ENCODE measurements at places on chromosomes 12 and 14. TPM values are rescaled to one million over a fixed set of nuclear protein-coding genes. Genes with fewer than 3 reads are reported as not detected.

The SLCO1C1 gene
- not detected for polyA plus RNA-seq

The SRRM4 gene
- polyA plus RNA-seq = not detected

The CCDC198 gene
- polyA plus RNA-seq = 0.95 TPM

The NKX2-1 gene
- not detected for polyA plus RNA-seq

The PMCH gene
- polyA plus RNA-seq = not detected

The PLA2G1B gene
- polyA plus RNA-seq = 0.59 TPM

The TMEM253 gene
- polyA plus RNA-seq = 0.45 TPM

The IL25 gene
- not detected for polyA plus RNA-seq

The CD27 gene
- polyA plus RNA-seq = 0.18 TPM

The KRT8 gene
- polyA plus RNA-seq = 491 TPM

The CPSF2 gene
- polyA plus RNA-seq = 14.3 TPM

DNA sequence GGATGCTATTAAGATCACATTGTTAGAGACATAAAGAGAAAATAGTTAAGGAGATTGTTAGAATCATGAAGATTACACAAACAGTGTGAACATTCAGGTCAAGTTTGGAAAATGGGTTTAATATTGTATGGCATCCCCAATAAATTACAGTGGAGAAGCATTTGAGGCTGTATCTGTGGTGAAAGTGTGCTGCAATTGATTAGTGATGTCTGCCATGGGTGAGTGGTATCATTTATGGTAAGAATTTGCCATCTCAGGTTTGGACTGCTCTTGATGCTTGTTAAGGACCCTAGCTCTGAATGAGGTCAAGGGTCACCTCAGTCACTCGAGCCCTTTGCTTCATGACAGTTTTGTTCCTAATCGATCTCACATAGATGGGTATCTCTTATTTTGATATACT is 265.7 kb upstream of the SRRM4 start:
- no peak for DNase-seq

DNA sequence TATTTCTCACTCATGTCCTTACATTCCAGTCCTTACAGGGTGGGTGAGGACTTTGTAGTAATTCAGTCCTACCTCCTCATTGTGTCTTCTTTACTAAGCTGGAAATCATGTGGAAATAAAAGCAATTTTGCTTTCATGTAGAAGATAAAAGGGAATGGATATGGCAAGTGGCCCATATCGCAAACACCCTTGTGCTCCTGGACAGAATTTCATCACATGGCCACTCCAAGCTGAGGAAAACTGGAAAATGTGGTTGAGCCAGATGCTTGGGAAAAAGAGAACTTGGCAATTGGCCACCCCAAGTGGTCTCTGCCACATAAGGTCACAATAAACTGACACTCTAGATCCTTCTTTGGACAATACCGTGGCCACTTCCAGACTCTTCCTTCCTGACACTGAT is 64.2 kb upstream of the IFNG-AS1 start:
- DNase-seq = no peak

DNA sequence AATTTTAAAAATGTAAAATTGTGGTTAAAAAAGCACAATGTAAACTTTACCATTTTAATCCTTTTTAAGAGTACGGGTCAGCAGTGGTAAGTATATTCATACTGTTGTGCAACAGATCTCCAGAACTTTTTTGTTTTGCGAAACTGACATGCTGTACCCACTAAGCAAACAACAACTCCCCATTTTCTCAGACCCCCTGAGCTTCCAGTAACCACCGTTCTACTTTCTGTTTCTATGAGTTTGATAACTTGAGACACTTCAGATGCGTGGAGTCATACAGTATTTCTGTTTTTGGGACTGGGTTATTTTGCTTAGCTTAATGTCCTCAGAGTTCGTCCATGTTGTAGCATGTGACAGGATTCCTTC is 38.0 kb downstream of the CHST11 start:
- DNase-seq = no peak

GRCh38 chr14:94857950-94858349 is 88.0 kb upstream of the GSC start:
- no peak for DNase-seq

DNA sequence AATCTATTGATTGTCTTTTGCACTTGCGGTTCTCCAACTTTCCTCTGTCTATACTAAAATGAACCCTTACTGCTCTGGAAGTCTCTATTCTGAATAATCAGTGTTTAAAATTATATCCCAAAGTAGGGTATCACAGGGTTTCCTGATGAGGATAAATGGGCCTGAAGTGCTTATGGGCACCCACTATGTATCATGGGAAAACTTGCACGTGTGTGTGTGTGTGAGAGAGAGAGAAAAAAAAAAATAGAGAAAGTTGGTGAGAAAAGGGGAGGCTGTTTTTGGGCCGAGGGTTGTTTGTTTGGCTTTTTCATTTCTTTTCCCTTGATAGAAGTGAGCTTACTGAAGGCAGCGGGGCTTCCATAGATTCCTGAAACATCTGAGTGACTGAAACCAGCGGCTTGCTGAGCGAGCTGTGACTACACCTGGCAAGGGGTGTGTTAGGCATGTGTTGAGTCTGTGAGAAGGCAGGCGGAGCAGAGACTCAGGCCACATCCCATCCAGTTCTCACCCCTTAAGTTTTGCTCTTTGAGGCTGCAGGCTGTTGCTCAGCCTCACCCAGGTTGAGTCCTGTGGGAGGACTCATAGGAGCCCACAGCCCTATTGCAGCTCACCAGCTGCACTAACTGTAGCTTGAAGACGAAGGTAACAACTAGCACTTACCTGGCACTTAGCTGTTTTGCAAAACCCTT is 17.2 kb downstream of the PPFIBP1 start:
- no peak for DNase-seq

GRCh38 chr14:53571641-53572328 is 384.8 kb downstream of the BMP4 start:
- no peak for DNase-seq

- DNase-seq = no peak
Measured at GRCh38 chr12:89179983-89180382, 172.3 kb downstream of the DUSP6 start.

- no peak for DNase-seq
Measured at GRCh38 chr14:34501004-34501580, 38.4 kb downstream of the EAPP start.

GRCh38 chr12:10722905-10723746 is at the start of gene YBX3:
Gene YBX3, minus strand, starts transcription at chr12:10723323. Its CDS starts 212 bp downstream, at chr12:10723111.
- peak; percentile 69 for DNase-seq

GRCh38 chr12:75658901-75659823 is 147.8 kb upstream of the KRR1 start:
- no peak for DNase-seq

DNA sequence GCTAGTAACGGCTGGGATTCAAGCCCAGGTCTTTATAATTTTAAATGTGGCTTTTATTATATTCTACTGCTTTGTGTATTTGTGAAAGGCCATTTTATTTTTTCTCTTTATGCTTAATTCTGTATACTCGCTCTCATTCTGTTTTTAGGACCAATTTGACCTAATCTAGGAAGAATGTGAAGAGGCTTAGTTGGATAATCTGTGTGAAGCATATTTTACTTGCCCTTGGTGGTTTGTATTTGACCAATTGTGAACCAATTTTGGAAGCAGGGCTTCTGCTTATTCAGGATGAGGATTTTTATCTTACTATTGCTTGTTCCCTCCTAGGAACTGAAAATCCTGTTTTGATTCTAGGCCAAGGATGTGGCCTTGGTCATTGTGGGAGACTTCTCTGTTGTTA is 113.1 kb downstream of the TTC6 start:
- DNase-seq = no peak

DNA sequence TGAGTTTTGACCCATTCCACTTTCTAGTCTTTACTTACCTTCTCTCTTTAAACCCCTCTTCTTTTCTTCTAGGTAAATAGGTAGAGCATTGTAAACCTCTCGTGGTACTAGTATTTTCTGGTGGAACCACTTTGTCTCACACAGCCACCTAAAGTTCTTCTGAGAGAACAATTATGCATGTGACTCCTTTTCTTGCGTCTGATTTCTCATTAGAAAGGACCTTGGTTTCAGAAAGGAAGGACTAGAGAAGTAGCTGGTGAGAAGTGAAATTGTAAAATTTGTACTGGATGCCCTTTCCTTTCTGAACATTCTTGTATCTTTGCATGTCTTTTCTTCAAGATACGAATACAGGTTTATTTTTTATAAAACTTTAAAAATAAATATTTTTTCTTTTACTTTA is 99.0 kb downstream of the NUBPL start:
- no peak for DNase-seq

GRCh38 chr12:4819654-4820053 is 90.1 kb upstream of the KCNA1 start:
- no peak for DNase-seq

- no peak for DNase-seq
Measured at GRCh38 chr14:73397810-73398209, 60.5 kb downstream of the NUMB start.

- DNase-seq = no peak
Measured at GRCh38 chr14:33114331-33114730, 175.7 kb downstream of the NPAS3 start.

DNA sequence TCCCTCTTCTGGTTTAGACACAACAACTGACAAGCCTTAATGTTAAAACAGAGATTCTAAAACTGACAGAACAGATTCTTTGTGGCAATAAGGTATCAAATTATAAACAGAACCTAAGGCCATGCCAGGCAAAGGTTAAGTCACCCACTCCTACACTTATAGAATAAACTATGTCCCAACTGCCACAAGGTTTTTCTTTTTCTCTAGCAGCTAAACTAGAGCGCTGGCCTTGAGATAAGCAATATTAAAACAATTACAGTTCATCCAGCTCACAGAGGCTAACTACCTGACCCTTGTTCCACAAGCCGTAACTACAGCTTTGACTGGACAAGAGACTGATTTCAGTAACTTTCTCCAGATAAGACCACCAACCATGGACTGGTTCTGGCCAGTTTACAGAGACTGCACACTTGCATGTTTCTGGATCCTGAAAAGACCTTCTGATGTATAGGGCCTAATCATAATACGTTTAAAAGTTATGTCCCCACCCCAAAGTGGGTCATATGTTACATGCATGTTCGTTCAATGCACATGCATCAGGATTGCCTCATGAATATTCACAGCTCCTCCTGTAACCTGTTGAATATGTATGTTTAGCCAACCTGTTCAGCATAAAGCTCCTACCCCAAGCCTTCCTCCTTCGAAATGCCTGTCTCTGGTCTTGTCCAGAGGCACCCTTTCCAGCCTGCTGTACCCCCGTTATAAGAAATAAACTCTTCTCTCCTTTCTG is 61.9 kb upstream of the VASH1 start:
- DNase-seq = no peak

- no peak for DNase-seq
Measured at GRCh38 chr12:53733051-53733806, 6.0 kb upstream of the CALCOCO1 start.

- DNase-seq = no peak
Measured at GRCh38 chr14:89502966-89503365, 85.9 kb upstream of the FOXN3 start.

- DNase-seq = no peak
Measured at GRCh38 chr12:111093428-111094142, 173.2 kb upstream of the MYL2 start.

DNA sequence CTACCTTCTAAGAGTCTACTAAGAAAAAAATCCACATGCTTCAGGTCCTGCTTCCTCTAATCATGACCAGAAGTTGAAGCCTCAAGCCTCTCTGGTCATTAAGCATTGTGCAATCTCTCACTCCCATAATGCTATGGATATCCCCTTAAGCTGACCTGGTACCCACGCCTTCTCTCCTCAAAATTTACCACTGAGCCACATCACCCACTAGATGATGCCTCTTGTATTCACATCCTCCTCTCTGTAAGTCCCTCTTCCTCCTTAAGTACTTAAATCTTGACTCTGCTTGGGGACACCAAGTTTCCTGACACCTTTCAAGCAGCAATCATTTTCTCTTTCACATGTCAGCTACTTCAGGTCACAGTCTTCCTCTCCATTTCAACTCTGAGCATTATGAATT is 9.8 kb downstream of the GALNT4 start:
- DNase-seq = no peak

GRCh38 chr12:22044391-22044790 is 1.6 kb upstream of the CMAS start:
- DNase-seq = no peak

- no peak for DNase-seq
Measured at GRCh38 chr12:74984631-74985030, 225.0 kb downstream of the KCNC2 start.

DNA sequence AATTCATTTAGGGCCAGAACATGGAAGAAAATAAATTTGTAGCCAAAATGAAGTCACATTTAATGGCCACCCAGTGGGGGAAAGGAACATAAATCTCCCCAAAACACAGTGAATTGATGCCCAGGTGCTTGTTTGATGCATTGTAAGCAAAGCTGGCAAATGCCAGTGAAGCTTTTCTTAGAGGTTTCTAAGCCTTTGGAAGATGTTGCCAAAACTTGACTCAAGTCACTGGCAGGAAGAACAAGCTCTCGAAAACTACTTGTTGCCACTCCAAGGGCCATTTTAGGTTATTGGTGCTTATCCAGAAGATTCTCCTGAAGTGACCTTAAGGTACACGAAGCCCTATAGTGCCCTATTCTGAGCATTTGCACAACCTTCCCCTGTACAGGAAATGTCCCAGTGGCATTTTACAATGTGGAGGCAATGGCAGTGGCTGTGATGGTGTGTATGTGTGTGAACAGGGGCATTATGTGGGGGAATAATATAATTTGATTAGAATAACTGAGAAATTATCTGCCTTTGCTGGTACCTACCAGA is 89.5 kb upstream of the NOVA1 start:
- DNase-seq = no peak

DNA sequence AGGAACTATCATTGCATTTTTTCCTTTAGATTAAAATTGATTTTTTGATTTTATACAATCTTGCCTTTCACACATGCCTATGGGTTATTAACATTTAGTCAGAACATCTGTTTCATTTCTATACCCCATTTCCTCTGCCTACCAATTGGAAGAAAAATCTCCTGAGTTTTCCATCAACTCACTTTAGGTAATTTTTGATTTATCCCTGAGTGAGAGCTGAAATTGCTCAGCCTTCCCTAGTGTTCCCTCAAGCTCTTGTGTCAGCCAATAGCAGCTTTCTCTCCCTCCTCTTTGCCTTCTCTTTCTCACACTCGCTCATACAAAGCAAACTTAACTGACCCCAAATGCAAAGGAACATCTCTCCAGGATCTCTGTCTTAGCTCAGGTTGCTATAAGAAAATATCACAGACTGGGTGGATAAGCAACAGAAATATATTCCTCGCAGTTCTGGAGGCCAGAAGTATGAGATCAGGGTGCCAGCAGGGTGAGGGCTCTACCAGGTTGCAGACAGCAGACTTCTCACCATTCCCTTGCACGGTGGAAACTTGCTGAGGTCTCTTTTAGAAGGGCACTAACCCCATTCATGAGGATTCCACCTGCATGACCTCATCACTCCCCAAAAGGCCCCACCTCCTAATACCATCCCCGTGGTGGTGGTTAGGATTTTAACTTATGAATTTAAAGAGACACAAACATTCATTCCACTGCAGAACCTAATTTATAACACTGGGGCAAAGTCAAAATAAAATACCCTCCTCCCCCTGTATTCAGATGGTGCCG is 224.2 kb upstream of the SFSWAP start:
- no peak for DNase-seq

Data from HepG2 (cell line).